Gastrocnemius medialis (tissue), 4 donors: ENCODE measurements at places on chromosomes 1 and 21. TPM values are rescaled to one million over a fixed set of nuclear protein-coding genes. Genes with fewer than 3 reads are reported as not detected.

GRCh38 chr1:82894635-82895034 is 1093.9 kb downstream of the ADGRL2 start:
- DNase-seq = no peak

GRCh38 chr1:29508458-29509107 is 272.3 kb downstream of the PTPRU start:
- no peak for DNase-seq

- DNase-seq = no peak
Measured at GRCh38 chr1:225777058-225777582, 506 bp upstream of the SRP9 start.

DNA sequence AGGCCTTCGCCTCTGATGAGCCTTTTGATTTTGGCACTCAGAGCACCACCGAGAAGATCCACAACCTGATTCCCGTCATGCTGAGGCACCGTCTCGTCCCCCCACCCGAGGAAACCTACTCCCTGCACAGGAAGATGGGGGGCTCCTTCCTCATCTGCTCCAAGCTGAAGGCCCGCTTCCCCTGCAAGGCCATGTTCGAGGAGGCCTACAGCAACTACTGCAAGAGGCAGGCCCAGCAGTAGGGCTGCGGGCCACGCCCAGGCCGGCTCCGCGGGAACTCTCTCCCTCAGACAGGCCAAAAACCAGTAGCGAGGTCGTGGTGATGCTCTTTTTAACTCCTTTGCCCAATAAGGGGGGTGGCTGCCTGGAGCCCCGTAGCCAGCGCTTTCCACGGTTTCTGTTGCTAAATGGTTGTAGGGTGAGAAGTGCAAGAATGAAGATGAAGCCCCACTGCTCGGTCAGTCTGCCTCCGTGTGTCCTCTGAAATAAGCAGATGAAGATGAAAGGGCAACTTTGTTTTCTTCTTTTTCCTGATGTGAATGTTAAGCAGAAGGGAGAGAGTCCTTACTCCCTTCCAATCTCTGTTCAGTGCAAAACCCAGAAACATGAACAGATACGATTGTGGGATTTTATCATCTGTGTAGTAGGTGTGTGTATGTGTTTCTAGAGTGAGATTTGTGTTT is 46.5 kb downstream of the COQ8A start:
- DNase-seq = no peak

DNA sequence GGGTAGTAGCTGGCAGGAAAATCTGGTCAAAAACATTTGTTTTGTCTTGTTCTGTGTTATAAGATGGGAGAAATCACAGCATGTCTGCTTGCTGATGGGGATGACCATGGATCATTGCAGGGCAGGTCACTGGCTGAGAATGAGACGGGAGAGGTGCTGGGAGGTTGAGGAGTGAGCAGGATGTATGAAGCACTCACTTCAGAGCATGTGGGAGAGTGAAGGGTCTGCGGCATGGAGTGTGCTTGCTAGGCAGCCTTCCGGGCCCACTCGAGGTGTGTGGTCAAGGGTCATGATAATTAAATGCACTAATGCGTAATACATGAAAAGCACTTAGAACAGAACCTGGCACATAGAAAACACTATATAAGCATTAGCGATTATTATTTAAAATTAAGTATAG is 42.0 kb upstream of the SPOCD1 start:
- DNase-seq = no peak

DNA sequence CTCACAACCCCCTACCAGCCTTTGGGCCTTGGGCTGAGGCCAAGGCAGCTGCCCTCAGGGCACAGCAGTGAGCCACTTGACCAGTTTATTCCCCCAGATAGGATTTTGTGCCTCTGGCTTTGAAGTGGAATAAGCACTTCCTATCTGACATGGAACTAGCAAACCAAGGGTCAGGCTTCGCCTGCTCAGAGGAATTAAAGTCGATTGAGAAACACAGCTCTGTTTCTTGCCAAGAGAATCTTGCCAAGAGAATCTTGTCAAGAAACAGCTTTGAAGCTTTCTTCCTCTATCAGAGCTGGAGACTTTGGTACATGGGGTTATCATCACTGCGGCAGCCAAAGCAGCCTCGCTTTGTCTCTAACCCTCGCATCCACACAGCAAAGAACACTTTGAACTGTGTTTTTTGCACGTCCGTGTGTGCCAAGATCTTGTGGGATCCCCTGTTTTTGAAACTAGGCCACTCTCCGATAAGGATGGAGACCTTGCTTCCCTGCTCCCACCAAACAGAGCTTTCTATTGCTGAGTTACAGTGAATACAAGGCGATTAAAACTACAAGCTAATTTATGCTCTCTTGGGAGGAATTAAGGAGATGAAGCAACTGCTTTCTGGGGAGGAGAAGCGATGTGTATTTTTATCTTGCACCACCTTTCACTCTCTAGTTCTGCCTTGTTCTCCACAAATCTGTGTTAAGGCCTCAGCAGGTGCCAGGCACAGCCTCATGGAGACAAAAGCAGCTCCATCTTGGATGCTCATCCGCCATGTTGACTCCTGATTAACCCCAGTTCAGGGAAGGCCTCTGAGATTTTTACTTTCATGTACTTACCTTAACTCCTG is 67.3 kb downstream of the RHOU start:
- no peak for DNase-seq

DNA sequence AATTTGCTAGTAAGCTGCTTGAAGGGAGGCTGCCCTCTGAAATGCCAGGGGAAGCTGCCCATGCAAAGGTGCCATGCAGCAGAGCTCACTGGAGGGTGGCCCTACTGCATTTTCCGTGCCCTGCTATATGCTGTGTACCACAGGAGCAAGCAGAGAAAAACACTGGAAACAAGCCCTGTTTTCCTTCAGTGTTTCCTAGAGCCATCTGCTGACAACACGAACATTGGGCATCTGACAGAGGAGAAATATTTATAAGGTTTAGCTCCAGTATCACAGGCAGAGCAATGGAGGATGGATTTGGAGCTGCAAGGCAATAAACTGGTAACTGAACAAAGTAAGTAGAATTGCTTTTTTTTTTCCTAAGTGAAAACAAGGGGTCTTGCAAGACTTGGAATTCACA is 198.4 kb downstream of the USP25 start:
- DNase-seq = no peak

The PLA2G2C gene
- total RNA-seq = not detected
